Astrocyte of the spinal cord (primary cell): ENCODE measurements at places on chromosomes 16 and 17.

DNA sequence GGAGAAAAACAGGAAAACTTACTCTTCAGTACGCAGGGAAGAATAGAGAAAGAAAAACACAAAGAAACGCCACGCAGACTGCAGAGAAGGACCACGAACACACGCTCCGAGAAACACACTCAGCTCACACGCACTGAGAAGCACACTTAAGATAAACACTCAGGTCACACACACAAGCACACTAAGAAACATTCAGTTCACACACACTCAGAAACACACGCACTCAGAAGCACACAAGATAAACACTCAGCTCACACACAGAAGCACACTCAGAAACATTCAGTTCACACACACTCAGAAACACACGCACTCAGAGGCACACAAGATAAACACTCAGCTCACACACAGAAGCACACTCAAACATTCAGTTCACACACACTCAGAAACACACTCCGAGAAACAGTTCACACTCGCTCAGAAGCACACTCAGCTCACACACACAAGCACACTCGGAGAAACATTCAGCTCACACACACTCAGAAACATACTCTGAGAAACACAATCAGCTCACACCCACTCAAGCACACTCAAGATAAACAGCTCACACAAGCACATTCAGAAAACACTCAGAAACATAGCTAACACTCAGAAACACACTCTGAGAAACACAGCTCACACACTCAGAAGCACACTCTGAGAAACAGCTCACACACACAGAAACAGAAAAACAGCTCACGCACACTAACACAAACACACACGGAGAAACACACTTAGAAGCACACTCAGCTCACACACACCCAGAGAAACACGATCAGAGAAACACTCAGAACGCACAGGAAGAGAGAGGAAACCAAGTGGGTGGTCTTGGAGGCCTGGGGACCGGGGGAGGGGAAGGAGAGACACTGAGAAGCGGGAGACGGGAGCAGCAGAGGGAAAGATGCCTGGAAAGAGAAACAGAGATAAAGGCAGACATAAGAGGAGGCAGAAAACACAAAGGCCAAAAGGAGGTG, 908 bp downstream of the TMEM98 start:
- peak; percentile 37 for DNase-seq

DNA sequence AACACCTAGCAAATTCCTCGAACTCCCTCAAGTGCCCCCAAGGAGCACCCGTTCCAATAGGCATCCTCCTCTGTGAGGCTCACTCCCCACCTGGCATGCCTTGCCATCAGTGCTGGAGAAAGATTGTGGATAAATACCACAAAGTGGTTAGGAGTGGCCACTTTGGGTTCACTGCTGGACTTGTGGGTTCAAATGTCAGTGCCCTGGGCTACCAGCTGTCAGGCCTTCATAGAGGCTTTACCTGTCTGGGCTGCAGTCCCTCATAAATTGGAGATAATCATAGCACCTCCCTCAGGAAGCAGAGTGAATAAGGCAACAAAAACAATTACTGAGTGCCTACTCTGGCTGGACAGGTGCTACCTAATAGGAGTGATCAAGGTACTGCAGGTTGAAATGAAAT, 1.5 kb upstream of the SYT17 start:
- no peak for DNase-seq

DNA sequence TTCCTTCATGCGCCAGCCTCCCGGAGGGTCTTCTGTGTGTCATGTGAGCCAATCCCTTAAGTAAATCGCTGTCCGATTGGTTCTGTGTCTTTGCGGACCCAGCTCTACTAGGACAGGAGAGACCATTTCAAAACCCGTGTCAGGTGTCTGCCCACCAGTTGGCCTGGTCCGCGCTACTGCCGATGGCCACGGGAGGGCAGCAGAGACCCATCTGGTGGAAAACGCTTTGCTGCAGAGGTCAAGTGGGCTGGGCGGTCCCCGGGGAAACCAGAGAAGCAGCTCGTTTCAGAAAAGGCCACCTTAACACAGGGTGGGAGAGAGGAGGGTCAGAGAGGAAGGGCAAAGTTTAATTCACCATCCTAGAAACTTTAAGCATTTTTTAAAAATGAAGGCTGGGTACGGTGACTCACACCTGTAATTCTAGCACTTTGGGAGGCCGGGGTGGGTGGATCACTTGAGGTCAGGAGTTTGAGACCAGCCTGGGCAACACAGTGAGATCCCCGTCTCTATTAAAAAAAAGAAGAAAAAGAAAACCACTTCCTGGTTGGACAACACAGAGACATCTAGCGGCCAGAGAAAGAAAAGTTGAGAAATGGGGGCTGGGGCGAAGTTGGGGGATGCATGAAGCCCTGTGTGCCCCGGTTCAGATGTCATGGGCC, 2.8 kb upstream of the CIBAR2 start:
- DNase-seq: peak; percentile 79

DNA sequence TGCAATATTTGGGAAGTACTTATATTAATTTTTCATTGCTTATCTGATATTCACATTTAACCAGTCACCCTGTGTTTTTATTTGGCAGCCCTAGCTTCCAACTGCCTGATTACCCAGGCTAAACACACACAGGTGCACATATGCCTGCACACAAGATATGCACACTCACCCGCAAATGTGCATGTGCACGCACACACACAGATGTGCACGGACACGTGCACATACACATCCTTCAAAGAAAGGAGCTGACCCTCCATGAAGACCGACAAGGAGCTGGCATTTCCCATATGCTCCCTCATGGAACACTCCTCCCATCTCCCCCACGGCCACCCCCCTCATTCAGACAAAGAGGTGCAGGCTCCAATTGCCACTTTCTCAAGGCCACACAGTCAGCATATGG, 242.2 kb downstream of the ENGASE start:
- DNase-seq: no peak

DNA sequence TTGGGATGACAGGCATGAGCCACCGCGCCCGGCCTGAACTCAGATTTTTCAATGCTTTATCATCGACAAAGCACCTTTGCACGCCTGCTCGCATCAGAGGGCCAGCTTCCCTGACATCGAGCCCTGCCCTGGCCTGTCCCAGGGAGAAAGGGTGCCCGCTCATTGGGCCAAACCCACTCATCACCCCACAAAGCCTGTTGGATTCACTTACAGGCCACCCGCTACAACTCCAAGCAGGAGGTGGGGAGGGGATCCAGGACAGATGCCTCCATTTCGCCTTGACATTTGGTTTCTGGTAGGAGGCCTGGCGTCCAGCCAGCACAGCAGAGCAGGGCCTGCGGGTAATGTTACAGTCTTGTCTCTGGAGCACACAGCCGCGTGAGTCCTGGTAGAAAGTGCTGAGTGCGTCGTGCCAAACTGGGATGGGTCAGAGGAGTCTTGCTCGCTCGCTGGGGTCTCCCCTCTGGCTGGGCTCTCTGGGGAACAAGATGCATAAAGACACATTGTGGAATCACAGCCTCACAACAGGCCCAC, 19.8 kb downstream of the SMTNL2 start:
- DNase-seq: peak; percentile 66

GRCh38 chr17:32158870-32159585, 16.7 kb downstream of the RHOT1 start:
- DNase-seq: no peak

DNA sequence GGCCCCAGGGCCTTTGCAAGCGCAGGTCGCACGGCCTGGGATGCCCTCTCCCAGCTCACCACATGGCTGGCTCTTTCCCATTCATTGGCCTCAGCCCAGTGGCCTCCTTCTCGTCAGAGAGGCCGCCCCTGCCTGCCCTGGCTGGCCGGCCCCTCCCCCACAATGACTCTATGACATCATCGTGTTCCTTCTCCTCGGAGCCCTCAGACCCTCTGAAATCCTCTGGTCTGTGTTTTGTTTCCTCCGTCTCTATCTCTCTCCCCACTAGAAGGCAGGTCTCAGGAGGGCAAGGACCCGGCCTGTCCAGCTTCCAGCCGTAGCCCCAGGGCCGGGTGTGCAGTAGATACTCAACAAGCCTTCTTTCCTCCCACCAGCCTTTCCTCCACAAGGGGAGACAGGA, 164.8 kb upstream of the FOXF1 start:
- no peak for DNase-seq

- DNase-seq: no peak
Observed at GRCh38 chr16:70675851-70676513, 9.9 kb downstream of the MTSS2 start.

DNA sequence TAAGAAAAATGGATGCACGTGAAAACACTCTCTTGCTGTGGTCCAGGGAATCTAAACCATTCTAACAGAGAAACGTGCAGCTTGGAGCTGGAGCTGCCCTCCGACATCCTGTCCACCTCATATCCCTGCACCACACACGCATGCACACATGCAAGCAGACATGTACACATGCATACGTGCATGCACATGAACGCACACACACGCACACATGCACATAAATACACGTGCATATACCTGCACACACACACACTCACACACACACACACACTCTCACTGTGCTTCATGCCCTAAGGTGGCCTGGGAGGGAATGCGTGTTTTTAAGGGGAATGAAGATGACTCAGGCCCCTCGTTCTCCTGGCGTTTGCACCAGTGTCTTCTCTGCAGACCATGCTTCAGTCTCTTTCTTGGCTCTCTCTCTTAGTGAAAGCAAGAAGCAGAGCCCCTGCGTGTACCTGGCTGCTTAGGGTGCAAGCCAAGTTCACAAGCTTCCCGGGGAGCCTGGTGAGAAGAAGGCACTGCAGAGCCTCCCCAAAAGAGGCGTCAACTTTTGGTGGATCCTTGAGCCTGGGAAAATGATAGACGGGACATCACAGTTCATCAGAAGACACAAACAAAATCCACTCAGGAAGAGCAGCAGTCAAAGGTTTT, 72.8 kb downstream of the GOSR1 start:
- DNase-seq: no peak

- no peak for DNase-seq
Observed at GRCh38 chr17:10200016-10200415, 1.6 kb upstream of the GAS7 start.

DNA sequence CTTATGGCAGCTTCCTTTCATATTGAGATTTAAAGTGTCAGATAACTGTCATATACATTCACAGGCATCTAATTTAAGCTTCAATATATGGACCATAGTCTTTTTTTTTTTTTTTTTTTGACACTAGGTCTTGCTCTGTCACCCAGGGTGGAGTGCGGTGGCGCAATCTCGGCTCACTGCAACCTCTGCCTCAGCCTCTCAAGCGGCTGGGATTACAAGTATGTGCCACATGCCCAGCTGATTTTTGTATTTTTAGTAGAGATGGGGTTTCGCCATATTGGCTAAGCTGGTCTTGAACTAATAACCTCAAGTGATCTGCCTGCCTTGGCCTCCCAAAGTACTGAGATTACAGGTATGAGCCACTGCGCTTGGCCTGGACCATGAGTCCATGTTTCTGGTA, 13.6 kb downstream of the CEP95 start:
- no peak for DNase-seq

- DNase-seq: no peak
Observed at GRCh38 chr17:33464669-33465280, 171.7 kb upstream of the ASIC2 start.

DNA sequence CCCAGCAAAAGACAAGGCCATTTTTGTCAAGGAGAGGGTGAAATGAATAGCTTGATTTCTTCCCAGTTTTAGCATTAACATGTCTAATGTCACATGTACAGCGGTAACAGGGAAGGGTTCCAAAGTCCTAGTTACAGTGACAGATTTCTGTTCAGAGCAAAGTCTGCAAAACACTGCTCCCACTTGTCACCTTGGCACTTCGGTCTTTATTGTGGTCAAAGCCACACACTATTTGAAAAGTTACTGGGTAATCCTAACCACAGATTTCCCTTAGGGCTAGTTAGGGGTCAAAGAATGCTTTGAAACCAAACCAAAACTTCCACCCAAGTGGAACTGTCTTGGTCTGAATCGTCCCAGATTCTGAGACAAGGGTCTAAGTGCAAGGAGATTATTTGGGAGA, 455.6 kb downstream of the HS3ST3B1 start:
- no peak for DNase-seq

DNA sequence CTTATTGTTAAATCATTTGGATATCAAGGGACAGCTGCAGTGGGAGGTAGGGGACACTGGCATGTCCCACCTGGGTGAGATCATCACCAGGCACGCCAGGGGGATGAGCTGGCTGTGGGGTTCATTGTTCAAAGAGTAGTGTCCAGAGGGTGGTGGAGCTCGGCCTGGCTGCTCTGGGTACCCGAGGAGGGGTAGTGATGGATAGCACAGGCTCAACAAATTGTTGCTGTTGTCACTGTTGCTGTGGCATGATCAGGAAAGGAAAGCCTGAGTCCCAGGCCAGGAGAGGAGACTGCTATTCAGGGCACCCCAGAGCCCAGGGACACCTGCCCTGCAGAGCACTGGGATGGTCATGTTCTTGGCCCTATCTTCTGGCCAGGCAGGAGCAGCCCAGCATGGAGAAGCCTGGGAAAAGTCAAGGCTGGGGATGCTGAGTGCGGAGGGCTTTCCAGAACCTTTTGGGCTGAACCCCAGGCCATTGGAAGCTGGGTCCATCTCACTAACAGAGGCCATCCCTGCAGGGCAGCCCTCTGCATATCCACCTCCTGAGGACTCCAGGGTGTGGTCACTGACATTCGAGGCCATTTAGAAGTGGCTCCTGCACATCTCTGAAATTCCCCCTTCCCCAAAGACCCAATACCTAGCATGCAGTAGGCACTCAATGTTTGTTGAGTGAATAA, 12.1 kb downstream of the BEAN1 start:
- no peak for DNase-seq

DNA sequence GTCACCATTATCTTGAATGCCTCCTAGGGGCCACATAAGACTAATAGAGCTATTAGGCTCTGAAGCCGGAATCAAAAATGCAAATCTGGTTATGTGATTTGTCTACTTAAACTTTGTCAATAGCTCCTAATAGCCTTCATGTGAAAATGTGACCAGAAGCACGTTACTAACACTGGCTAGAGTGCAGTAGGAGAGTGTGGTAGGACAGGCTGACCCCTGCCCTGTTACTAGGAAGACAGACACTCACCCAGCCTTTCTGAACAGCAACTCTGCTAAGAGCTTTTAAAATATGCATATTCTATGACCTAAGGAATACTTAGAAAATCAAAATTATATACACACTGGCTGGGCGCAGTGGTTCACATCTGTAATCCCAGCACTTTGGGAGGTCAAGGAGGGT, 26.3 kb downstream of the CENPV start:
- no peak for DNase-seq
